ENCODE measurements at places on chromosomes 7 and 10.

DNA sequence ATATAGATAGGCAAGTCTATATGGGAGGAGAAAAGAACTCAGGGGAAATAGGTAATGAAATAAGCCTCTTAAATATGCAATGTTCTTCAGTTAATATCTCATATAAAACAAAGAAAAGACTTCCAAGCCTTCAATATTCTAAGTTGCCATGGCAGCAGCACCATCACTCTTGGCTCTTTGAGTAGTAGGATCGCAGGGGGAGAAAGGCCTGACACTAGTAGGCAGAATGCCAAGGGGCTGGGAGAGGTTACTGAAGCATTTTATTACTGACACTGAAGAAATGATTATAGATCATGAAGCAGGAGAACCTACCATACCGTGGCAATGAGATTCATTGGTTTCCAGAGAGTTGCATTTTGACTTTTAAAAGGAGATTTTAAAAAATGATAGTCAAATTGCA, 193.9 kb downstream of the NXPH1 start:
- DNase-seq: no peak

- DNase-seq: no peak
Observed at GRCh38 chr10:117609796-117610170, 67.2 kb downstream of the EMX2 start.

GRCh38 chr10:104777086-104777799, 136.2 kb downstream of the SORCS3 start:
- DNase-seq: no peak

DNA sequence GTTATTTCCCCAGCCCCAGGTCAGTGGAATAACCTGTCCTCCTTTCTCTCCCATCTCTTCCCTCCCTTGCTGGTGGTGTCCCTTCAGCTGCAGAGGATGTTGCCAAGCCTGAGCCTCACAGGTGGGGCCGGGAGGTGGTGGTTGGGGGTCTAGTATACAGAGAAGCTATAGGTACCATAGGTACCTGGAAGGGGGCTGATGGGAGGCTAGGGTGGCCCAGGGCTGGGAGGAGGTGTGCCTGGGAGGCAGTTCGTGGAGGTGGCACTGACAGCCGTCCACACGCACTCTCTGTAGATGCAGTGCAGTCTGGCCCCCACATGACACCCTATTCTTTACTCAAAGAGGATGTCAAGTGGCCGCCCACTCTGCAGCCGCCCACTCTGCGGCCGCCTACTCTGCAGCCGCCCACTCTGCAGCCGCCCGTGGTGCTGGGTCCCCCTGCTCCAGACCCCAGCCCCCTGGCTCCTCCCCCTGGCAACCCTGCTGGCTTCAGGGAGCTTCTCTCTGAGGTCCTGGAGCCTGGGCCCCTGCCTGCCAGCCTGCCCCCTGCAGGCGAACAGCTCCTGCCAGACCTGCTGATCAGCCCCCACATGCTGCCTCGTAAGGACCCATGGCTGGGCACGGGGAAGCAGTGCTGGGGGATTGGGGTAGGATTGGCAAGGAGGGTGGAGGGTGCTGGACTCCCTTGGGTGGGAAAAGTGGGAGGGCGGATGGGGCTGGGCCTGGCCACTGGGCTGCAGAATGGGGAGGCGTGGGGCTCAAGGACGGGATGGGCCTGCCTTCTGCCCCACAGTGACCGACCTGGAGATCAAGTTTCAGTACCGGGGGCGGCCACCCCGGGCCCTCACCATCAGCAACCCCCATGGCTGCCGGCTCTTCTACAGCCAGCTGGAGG, 9.5 kb downstream of the IRF5 start:
- no peak for DNase-seq

GRCh38 chr10:113680190-113681111, 739 bp downstream of the CASP7 start:
- no peak for DNase-seq

GRCh38 chr10:48640326-48640725, 35.5 kb upstream of the ARHGAP22 start:
- no peak for DNase-seq

DNA sequence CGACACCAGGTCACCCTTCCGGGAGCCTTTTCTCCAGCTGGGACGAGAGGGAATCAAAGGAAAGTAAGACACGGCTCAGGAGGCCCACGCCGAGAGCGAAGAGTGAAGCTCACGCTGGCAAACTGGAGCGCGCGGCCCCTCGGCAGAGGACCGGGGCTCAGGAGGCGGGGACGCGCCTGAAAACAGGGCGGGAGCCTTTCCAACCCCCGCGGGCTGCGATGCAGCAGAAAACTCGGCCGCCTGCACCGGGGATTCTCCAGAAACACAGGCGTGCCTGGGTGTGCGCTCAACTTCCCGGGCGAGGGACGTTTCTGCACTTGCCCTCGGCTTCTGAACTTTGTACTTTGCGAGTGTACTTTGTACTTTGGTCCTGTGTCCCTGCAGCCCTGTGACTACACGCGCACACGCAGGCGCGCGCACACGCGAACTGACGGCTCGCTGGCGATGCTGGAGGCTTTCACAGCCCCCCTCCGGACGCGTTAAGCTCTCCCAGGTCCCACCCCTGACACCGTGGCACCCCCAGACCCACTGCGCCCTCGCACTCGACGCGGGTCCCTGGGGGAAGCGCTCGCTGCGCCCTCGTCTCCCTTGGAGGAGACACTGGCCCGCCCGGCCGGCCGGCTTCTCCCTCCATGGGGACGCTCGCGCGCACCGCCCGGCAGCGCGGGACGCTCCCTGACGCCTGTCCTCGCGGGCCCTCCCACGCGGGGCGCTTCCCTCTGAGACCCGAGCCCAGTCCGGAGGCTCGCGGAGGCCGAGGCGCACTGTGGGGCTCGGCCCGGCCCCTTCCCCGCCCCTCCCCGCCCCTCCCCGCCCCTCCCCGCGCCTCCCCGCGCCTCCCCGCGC, 588 bp upstream of the PAOX start:
- no peak for DNase-seq

DNA sequence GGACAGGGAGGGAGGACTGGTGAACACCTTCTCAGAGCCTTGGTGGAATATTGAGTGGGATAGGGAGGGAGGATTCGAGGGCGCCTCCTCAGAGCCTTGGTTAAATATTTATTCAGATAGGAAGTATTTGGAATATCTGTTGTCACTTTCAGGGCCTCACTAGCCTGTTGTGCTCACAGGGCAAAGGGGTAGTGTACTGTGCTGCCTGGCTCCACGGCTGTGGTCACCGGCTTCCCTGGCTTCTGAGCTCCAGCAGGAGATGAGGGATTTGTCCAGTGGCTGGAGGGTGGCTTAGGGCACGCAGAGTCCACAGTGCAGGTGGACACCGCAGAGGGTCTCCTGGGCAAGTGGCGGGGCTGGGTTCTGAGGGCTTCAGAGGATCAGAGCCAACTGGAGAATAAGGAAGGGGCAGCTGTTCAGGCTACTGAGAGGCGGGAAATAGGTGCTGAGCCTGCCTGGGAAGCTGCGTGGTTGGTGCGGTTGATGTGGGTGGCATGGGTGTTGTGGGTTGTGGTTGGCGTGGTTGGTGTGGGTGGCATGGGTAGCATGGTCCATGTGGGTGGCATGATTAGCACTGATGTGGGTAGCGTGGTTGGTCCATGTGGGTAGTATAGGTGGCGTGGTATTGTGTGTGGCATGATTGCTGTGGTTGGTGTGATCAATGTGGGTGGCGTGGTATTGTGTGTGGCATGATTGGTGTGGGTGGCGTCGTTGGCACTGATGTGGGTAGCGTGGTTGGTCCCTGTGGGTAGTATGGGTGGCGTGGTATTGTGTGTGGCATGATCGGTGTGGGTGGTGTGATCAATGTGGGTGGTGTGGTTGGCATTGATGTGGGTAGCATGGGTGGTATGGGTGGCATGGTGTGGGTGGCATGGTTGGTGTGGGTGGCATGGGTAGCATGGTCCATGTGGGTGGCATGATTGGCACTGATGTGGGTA, 16.7 kb downstream of the INPP5A start:
- DNase-seq: no peak

DNA sequence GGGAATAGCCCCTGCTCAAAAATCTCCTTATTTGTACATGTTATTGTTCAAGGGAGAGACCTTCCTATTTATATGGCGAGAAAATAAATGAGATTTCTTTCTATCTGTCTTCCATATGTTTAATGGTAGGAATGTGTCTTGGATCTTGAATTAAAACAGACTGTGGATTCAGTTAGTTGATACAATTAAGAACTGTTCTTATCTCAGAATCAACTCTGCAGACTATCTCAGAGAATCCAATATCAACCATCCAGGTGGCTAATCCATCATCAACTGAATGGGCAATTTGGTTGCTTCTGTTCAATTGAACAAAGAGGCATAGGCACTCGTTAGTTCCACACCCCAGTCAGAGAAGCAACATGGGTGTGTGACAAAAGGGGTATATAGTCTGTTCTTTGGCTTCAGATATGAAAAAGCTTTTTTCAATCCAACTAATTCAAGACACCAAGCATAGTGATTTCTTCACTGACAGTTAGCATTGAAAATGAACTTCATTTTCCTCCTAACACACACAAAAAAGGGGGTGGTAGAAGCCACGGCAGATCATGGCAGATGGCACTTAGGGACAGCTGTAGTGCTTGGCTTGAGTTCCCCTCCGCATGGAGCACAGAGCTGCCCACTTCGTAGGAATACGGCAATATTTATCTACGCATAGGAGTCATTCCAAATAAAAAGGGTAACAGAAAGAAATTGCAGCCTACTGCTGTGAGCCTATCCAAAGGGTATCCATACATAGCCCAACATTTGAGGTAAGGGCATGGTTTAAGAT, 135.9 kb downstream of the KIAA1217 start:
- DNase-seq: no peak

GRCh38 chr10:101270763-101271162, 41.5 kb upstream of the LBX1 start:
- DNase-seq: no peak

DNA sequence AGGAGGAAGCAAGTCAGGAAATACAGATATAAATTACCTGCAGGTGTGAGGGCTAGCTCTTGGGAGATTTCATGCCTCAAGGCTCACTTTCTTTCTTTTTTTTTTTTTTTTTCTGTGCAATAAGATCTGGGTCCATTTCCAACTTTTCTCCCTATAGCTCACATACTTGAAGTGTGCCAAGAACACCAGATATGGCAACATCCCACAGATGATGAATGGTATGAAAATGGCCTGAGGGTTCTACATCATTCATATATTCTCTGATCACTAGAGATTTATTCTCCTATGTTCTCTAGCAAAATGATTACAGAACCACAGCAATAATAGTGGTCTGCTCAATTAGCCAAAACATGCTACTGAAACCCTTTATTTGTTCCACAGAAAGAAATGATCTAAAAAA, 117.2 kb downstream of the LRRTM3 start:
- no peak for DNase-seq

DNA sequence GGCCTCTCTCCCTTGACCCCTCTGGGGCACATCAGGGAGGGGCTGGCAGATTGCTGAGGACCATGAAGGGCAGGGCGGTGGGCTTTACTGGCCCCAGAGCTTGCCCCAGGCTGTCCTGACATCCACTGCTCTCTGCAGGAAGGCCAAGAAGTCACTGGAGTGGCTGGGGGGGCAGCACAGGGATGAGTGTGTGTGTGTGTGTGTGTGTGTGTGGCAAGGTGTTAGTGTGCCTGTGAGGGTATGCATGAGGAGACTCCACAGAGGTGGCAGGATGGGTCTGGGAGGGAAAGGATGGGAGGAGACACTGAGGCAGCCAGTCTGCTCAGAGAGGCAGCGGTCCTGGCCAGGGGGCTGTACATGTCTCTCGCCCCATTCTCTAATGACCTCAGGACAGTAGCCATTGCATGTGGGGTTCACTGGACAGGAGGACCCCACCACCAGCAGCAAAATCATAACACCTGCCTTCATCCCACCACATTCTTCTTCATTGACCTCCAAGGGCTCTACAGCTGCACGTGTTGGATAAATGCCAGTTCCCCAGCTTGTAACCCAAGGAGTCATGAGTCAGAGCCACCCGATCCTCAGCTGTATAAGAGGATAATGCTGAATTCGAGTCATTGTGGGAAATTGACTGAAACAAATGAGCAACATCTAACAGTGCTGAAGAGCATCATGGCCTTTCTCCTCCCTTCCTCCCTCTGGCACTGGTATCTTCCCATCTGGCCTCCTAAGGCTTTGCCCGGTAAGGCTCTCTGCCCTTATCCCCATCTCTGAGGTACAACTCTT, 720.5 kb downstream of the GRID1 start:
- DNase-seq: no peak

DNA sequence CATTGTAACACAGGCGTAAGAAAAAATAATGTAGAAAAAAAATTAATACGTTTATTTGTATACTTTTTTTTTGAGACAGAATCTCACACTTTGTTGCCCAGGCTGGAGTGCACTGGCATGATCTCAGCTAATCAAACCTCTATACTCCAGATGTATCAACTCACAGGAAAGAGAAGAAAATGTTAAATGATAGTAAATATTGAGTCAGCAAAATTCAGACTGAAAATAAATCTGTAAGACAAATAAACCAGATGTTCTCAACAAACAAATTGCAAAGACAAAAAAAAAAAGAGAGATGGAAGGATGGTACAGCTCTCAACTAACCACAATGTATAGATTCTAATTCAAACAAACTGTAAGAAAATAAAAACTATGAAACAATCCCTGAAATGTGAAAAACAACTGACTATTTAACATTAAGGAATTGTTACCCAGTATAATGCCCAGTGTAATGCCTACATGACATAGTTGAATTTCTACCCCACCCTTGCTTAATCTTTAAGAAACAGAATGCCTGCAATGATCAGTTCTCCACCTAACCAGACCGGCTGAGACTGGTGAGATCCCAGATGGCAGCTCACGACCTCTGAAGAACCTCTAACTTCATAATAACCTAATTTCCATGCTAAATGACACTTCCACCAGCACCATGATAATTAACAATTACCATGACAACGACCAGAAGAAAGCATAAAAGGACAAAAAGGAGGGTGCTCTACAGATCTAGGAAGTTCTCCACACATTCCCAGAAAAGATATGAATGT, 272.0 kb upstream of the GNAI1 start:
- no peak for DNase-seq

DNA sequence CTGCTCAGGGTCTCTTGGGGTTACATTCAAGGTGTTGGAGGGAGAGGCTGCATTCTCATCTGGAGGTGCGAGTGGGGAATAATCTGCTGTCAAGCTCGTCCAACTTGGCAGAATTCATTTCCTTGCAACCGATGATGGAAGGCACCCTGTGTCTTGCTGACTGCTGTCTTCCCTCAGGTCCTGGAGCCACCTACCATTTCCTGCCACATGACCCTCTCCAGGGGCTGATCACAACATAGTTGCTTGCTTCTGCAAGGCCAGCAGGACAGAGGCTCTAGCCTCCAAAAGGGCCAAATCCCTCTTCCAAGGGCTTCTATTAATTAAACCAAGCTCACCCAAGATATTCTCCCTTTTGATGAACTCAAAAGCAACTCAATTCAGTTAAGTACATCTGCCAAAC, 14.2 kb upstream of the BRI3 start:
- DNase-seq: no peak
